ENCODE measurements at places on chromosomes 12 and 14.

GRCh38 chr12:65450625-65451024 lies 172.1 kb downstream of the MSRB3 start:
- no peak for DNase-seq

GRCh38 chr12:32644431-32644830 lies 34.7 kb upstream of the DNM1L start:
- DNase-seq: no peak

GRCh38 chr14:100490252-100490651 lies 97.0 kb downstream of the BEGAIN start:
- DNase-seq: no peak

DNA sequence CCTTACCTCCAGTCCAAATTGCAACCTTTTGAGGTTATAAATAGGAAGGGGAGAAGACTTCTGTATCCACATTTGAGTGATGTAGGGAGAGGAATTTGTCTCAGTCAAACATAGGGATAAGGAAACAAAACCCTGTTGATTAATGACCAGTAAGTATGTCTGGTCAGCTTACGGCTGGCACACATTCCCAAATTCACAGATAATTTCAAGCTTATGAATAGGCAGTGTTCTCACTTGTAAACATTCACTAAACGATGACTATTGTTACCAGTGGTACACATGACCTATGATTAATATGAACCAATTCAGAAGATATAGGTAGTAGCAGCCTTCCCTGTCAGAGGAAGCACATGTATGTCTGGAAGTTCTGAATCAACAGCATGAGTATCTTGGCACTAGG lies 33.0 kb upstream of the SLC5A8 start:
- no peak for DNase-seq

- DNase-seq: no peak
Measured at GRCh38 chr12:40946612-40947194, 241.4 kb upstream of the PDZRN4 start.
